CD4-positive, CD25-positive, alpha-beta regulatory T cell (primary cell): ENCODE measurements at places on chromosomes 4 and X.
A peak's percentile ranks its signal among the peaks of the same experiment; 100 is the strongest.

GRCh38 chrX:48794911-48795515, 6.9 kb upstream of the HDAC6 start:
- DNase-seq, result no peak

DNA sequence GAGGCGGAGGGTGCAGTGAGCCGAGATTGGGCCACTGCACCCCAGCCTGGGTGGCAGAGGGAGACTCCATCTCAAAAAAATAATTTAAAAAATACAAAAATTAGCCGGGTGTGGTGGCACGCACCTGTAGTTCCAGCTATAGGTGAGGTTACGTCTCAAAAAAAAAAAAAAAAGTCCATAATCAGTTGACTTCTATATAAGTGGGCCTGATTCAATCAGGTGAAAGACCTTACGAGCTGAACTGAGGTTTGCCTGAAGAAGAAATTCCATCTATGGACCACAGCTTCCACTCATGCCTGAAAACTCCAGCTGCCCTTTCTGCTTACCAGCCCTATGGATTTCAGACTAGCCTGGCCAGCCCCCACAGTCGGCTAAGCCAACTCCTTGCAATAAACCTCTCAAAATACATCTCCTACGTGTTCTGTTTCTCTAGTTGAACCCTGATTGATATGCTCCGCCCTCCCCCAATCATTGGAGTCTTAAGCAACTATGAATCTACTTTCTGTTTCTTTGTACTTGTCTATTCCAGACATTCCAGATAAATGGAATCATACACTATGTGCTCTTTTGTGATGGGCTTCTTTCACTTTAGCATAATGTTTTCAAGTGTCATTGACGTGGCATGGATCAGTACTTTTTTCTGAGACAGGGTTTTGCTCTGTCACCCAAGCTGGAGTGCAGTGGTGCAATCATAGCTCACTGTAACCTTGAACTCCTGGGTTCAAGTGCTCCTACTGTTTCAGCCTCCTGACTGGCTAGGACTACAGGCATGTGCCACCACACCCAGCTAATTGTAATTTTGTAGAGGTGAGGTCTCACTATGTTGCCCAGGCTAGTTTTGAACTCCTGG, 36.6 kb downstream of the SAT1 start:
- DNase-seq, result no peak

DNA sequence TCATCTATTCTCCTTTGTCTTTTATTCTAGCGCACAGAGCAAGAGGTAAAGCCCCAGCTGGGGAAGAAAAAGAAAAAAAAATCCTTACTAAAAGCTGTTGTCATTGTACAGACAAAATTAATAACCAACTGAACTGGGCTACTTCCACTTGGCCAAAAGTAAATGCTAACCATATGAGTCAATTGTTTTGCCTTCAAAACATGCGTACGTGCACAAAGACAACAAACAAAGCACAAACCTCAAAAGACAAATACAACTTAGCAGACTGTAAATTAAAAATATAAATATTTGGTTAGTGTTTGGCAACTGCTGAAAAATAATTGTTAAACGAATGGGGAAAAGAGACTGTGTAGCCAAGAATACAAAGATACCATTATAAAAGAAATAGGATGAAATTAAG, 5.9 kb downstream of the EDA2R start:
- DNase-seq, result no peak

DNA sequence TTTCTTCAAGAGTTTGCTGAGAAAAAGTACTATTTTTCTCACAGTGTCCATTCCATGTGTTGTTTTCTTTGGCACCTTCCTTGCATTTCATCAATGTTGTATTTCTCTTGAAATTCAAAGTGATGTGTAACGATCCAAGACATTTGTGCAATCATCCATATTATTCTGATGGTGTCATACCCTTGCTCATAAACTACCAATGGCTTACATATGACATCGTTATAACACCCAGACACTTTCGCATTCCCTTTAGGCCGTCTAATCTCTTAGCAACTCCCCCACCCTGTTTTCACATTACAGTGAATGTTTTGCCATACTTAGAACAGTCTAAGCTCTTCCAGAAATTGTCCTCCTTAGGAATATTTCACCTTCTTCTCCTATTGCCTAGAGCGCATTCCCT, 1779.0 kb downstream of the PCDH7 start:
- no peak for DNase-seq

DNA sequence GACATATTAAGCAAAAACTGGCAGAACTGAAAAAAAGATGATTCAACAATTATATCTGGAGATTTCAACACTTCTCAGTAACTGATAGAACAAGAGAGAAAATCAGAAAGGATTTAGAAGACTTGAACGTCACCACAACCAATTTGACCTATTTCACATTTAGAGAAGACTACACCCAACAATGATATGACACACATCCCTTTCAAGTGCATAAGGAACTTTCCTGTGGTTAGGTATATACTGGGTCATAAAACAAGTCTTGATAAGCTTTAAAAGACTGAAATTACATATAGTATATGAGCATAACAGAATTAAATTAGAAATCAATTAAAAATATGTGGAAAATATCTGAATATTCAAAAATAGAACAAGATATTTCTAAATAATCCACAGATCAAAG, 201.2 kb upstream of the HAND2 start:
- DNase-seq, result no peak

- peak; percentile 48 for DNase-seq
Measured at GRCh38 chrX:70508296-70508911, 63.8 kb downstream of the DLG3 start.

- no peak for DNase-seq
Measured at GRCh38 chr4:52657618-52658501, 1.2 kb downstream of the USP46 start.

- DNase-seq, result no peak
Measured at GRCh38 chr4:153266988-153267387, 62.7 kb downstream of the TRIM2 start.

DNA sequence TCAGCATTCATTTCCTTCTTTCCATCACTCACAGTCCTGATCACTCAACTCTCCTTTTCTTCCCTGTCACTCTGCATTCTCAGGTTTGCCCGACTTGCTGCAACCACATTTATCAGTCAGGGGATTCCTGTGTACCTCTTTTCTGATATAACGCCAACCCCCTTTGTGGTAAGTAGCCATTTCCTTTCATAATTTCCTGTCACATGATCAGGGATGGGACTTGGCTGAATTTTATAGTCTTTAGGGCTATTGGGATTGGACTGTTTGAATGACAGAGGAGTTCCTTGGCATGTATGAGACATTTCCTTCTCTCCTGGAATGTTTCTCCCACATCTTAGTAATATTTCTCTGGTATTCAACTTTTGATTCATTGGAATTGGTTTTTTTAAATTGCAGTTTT, 11.0 kb downstream of the PGM2 start:
- no peak for DNase-seq

- peak; percentile 54 for DNase-seq
Measured at GRCh38 chrX:48083212-48083611, 11.8 kb upstream of the ZNF630 start.

DNA sequence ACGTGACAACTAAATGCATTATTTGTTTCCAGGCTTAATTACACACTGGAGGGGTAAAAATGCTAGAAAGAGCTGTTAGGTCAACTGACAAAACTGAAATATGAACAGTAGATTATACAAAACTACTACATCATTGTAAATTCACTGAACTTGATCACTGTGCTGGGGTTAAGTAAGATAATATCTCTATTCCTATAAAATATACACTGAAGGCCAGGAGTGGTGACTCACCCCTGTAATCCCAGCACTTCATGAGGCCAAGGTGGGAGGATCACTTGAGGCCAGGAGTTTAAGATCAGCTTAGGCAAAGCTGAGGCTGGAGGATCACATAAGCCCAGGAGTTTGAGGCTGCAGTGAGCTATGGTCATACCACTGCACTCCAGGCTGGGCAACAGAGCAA, 31.8 kb upstream of the NKX6-1 start:
- no peak for DNase-seq

DNA sequence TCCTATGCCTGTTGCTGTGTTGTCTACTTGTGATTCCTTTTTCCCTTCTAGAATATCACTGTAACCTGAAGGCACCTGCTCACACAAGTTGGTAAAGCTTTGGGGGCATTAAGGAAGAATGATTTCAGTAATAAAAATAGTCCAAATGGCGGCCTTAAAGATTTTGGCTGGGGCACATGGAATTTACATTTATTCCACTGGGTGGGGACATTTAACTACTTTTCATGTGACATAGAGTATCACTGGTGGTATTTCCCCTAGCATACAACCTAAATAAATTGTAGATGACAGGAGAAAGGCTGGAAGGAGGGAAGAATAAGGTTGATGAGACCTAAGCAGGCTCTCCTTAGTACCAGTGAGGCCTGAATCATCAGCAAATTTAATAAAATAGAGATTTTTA, 121.8 kb upstream of the EDA2R start:
- no peak for DNase-seq

GRCh38 chr4:6986072-6986780, 56.9 kb upstream of the TADA2B start:
- no peak for DNase-seq

DNA sequence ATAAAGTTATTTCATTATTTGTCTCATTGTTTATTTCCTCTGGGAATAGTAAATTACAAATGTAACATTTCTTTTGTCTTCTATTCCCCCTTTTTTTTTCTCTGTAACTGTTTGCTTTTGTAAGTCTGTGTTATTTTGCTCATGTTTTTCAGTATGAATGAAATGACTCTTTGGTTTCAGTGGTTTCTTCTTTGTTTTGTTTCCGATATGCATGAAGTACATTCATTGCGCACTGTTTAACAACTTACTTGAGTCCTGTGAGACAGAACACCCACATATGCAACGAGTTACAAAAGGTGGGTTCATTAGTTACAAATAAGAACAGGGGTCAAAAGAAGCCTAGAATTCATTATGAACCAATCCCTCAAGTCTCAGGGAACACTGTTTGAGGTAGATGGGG, 175.0 kb upstream of the UGT8 start:
- DNase-seq, result no peak

- DNase-seq, result no peak
Measured at GRCh38 chr4:122403861-122404260, 25.1 kb downstream of the ADAD1 start.

- DNase-seq, result peak; percentile 53
Measured at GRCh38 chrX:106999002-106999975, 723 bp downstream of the MORC4 start.

- no peak for DNase-seq
Measured at GRCh38 chr4:82818664-82819662, 20.4 kb upstream of the SCD5 start.

DNA sequence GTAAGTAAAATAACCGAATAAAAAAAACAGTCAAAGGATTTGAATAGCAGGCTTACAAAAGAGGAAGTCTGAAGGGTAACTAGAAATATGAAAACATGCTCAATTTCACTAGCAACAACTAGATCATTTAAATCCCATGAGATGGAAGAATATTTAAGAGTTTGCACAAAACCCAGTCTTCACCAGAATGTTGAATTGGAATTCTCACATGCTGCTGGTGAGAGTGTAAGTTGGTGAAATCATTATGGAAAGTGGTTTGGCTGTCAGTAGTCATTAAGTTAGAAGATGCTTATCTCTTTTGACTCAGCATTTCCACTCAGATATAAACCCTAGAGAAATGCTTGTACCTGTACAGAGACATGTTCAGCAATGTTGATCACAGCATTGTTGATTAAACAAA, 110.1 kb downstream of the PGRMC2 start:
- DNase-seq, result no peak

DNA sequence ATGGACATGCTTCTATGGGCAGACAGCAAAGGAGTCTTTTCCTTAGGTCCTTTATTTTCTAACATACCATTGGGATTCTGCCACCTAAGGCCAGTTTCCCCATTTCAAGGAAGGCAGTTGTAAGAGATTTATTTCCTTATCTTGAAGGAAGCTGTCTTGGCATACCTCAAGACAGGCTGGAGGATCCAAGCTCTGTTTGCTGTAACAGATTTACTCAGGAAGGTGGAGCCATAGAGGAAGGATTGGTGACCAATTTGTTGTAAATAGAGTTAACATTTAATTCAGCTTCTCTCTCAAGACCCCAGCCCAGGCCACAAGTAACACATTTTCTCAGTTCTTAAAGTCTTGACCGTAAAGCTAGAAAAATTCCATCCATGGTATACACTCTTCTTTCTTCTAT, 131.6 kb upstream of the TENM3 start:
- DNase-seq, result no peak

DNA sequence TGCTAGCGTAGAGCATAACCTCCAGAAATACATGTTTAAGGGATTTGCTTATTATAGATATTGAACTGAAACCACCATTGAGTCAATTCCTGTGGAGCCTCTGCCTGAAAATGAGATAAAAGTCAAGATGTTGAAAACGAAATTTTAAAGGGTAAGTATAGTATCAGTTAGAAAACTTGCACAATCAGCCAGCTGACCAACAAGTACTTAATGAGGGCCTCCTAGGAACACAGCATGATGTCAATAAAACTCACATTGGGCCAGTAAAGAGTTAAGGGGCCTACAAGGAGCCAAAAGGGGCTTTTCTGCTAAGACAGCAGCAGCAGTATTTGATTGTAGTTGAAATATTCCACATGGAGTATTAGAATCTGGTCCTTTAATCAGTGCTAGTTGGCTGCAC, 314.1 kb upstream of the PPARGC1A start:
- DNase-seq, result no peak

- no peak for DNase-seq
Measured at GRCh38 chrX:38112566-38112965, 106.2 kb downstream of the SYTL5 start.

- DNase-seq, result no peak
Measured at GRCh38 chr4:165656399-165656798, 216.6 kb upstream of the TLL1 start.

- no peak for DNase-seq
Measured at GRCh38 chr4:36532670-36533379, 251.4 kb downstream of the DTHD1 start.
